Mammary microvascular endothelial cell (primary cell): ENCODE measurements at places on chromosomes 7 and 10. TPM values are rescaled to one million over a fixed set of nuclear protein-coding genes. Genes with fewer than 3 reads are reported as not detected.

The FGFR2 gene
- 0.10 and 0.13 TPM in 2 replicates for total RNA-seq

The AKR1C8 gene
- not detected in 2 replicates for total RNA-seq

The INMT gene
- total RNA-seq, result 0.27 and 0.64 TPM in 2 replicates

The CDH23 gene
- not detected in 2 replicates for total RNA-seq

The NAT16 gene
- not detected in 2 replicates for total RNA-seq

The CHRM2 gene
- under 0.01 TPM in 1 of 2 replicates, not detected in the other for total RNA-seq

The ARHGAP22 gene
- 35.3 and 37.4 TPM in 2 replicates for total RNA-seq

The LRCH4 gene
- 30.4 and 38.0 TPM in 2 replicates for total RNA-seq

The HOXA7 gene
- 11.9 and 13.6 TPM in 2 replicates for total RNA-seq

The EBF3 gene
- total RNA-seq, result 11.9 and 13.4 TPM in 2 replicates

The WEE2 gene
- total RNA-seq, result not detected in 2 replicates

The TUBAL3 gene
- total RNA-seq, result 0.07 and 0.20 TPM in 2 replicates
